ENCODE measurements at places on chromosomes 3 and 15.

DNA sequence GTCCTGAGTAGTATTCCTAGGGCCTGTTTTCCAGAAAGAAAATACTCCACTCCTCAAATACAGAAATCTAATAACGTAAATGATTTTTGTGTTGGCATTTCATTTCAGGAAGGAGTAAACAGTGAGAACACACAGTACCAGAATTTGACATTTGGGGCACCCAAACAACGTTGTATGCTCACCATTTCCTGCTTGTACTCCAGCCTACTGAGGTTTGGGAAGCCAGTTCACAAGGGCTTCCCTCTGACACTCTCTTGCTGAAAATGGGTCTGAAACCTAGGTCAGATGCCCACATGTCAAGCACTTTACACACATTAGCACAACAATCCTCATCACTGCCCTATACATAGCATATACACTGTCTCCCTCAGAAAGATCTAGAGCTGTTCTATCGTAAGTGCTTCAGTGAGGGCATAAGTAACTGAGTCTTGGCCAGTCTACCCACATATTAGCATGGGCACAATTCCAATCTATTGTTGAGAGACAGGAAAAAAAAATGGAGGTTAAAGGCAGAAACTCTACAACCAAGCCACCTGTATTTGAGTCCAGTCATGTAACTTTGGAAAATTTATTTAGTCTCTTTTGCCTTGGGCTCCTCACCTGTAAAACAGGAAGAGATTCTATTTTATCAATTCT is 43.5 kb upstream of the RSL24D1 start:
- DNase-seq = no peak

- DNase-seq = no peak
Observed at GRCh38 chr3:111143-112069, 85.2 kb upstream of the CHL1 start.

GRCh38 chr3:111521891-111522290 is 20.1 kb upstream of the CD96 start:
- no peak for DNase-seq

DNA sequence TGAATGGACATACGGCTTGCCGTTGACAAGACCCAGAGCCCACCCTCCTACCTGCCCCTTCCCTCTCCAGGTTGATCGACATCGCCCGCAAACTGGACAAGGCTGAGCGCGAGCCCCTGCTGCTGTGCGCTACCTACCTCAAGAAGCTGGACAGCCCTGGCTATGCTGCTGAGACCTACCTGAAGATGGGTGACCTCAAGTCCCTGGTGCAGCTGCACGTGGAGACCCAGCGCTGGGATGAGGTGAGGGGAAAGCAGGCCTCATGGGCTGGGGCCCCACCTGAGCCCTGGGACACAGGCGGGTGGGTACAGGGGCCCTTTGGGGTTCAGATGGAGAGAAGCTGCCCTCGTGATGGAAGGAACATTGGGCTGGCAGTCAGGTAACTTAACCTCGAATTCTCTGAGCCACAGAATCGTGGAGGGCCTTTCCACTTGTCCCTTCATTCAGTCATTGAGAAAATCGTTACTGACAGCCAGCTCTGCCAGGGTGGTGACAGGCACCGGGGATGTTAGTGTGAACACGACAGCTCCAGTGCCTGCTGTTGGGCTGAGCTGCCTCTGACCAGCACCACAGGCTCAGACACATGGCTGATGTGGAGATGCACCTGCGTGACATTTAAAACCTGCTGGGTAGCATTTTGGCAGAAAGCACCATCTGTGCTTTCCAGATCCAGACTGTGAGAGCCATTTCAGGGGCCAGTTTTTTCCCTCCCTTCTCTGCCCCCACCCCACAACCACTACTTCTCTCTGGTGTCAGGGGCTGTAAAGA is 25.6 kb upstream of the RHO start:
- no peak for DNase-seq

GRCh38 chr3:37143821-37144220 is 30.6 kb downstream of the LRRFIP2 start:
- no peak for DNase-seq

- DNase-seq = no peak
Observed at GRCh38 chr3:128424508-128425069, 42.1 kb downstream of the DNAJB8 start.

DNA sequence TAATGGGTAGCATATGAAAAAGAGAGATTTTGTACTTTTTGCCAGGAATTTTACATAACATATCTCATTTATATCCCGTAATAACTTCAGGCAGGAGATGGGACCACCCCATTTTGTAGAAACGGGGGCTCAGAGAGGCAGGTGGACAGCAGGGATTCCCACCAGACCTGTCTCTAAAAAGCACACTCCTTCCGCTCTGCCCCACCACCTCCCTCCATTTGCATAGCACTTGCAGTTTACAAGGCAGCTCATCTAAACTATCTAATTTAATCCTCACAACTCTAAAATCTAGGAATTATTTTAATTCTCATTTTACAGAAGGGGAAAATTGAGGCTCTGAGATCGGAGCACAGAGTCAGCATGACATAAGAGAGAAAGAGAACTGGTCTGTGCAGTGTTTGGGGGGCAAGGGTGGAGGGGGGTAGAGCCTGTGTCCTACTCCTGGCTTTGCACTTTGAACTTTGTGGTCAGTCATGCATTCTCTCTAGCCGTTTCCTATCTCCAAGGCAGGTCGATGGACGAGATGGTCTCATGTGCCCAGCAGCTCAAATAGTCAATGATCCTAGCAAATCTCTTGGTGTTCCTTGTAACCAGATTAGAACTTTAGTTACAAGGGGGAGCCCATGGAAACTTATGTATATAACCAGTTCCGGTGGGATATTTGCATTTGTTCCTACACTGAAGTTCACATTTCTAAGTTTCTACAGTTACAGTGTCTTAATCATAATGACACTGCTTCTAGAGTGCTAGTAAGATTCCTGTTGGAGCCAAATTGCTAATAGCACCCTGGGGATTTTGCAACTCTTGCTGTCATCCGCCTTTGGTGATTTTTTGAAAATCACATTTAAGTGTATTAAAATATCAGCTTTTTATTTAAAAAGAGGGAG is 18.6 kb downstream of the CRYGS start:
- no peak for DNase-seq

DNA sequence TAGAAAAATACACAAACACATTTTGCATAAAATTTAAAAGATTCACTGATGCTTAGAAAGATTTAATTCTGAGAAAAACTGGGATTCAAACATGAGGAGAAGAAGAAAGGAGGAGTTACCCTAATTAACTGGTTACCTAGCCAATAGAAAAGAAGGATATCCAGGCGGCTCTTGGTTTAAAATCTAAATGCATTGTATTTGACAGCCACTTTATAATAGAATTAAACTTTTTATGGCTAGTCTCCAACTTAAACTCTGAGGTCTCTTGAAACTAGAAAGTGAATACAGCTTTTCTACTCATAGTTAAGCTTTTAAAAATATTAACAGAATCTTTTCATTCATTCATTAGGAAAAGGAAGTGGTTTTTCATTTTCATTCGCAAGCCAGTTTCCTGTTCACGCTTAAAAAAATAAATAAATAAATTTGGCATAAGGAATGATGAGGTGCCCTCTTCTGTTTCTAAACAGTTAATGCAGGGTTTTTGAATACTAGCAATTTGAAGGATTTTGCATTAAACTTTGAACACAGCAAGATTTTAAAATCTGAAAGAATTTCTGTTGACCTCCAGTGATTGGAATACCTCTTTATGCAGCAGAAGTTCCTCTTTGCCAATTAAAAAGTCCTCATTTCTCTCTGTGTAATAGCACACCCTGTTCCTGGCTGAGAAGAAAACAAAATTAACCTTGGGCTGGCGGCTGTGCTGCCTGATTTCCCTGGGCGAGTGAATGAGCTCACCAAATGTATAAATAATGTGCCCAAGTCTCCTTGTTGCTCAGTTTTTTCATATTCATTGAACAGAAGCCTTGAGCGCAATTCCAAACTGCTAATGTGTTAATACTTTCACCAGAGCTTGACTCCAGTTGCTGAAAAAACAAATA is 105.1 kb downstream of the ZMAT3 start:
- no peak for DNase-seq

DNA sequence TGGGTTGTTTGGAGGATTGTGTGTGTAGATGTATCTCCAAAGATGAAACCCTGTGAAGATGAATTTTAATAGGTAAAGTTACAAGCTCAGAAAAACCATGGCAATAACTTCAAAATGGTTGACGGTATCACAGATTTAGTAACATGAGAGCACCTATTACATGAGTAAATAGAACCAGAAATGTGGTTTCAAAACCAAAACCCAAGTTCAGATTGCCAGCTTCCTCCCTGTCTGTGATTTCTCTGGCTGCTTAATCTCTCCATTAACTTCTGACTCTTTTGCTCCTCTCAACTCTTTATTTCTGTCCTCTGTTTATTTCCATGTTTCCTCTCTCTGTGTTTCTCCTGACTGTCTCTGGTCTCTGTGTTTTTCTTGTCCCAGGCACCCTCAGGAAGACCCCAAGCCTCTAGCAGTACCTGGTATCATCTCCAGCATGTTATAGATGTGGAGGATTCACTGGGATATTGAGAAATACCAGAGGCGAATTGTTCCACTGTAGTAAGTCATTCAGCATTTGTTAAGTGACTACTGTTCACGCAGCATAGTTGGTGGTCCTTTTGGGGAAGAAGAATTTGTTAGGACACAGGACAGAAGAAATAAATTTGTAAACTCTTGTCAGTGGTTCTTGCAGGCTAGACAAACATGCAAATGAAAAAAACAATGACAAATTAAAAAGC is 138.8 kb downstream of the BBX start:
- DNase-seq = no peak

GRCh38 chr3:1954632-1955031 is 144.0 kb upstream of the CNTN4 start:
- DNase-seq = no peak

DNA sequence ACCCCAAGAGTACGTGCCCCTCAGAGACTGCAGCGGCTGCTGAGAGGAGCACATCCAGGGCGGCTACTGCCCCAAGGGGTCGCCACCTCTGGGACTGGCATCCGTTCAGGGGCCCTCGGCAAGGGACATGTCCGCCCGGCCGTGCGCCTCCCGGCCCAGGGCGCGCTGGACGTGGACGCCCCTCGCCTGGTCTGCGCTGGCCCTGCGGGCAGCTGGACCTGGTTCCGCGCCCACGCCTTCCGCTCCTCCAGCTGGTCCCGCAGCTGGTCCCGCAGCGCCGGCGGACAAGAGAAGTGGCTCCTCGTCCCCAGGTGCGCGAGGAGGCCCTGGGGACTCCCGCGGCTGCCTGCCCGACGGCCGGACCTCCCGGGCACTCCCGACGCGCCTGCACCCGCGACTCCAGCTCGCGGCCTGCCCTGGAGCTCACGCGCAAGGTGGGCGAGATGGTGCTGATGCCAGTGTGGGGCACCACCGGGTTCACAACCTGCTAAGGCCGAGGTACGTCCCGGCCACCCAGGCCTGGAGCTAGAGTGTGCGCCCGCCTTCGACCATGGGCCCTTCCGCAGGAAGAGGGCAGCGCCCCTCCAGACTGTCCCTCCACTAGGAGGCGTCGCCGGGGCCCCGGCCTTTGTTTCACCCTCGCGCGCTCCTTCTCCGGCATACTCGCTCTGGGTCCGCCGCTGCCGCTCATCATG is 14.4 kb upstream of the GP9 start:
- DNase-seq = no peak

DNA sequence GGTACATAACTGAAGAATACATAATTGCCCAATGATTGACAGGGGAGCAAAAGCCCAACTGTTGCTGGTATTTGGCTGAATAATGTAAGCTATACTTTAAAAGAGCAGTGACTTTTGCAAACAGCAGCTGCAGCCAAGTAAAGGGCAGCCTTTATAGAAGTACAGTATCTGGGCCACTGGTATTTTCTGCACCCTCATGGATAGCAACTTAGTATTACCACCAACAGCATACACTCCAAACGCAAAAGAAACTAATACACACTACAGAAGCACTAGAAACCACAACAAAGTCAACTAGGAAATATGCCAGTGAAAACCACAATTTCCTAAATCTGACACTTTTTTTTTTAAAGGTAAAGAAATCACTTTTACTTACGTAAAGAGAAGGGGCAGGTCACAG is 206.1 kb downstream of the TIGIT start:
- DNase-seq = no peak

DNA sequence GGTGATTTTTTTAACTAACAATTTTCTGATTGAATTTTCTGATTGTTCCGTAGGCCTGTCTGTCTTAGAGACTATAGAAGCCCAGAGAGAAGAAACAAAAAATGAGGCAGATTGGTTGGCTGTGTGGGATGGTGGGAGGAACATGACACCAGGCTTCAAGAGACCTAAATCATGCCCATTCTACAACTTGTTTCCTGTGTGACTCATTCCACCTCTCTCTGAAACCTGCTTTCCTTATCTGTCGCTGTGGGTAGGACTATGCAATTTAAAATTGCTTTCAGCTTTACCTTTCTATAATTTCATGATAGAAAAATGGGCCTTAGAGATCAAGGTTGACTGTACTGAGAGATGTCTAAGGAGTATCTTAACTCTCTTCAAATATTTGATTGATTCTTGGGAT is 44.5 kb downstream of the OXNAD1 start:
- DNase-seq = no peak

DNA sequence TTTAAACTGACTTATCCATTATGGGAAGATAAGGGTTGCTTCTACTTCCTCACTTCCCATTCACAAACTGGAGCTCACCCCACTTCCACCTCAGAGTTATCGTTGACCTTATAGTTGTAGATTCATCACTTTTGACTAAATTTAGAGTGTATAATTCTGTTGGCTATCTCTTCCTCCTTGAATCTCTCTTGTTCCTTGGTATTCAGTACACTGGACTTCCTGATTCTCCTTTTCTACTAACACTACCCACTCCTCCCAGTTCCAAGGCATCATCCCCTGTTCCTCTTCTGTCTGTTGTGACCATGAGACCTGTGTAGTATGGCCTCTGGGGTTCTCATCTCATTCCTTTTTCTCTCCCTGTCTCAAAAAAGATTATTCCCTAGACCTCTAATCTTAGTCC is 5.9 kb upstream of the GPR87 start:
- no peak for DNase-seq

- DNase-seq = no peak
Observed at GRCh38 chr15:94700211-94700610, 468.9 kb downstream of the MCTP2 start.

DNA sequence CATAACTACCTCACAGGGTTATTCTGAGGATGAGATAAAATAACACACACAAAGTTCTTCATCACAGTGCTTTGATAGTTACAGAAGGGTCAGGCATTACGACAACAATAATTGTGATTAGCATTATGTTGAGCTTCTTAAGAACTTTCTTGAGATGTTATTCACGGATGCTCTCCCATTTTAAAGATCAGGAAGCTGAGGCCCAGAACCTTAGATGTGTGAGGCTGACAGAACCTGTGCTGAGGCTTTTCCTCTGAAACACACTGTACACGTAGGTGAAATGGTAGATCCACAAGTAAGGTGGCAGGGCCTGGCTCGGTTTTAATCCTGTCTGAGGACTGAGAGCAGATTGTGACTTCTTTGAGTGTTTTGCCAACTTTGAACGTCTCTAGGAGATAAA is 211.2 kb upstream of the BHLHE40 start:
- DNase-seq = no peak

DNA sequence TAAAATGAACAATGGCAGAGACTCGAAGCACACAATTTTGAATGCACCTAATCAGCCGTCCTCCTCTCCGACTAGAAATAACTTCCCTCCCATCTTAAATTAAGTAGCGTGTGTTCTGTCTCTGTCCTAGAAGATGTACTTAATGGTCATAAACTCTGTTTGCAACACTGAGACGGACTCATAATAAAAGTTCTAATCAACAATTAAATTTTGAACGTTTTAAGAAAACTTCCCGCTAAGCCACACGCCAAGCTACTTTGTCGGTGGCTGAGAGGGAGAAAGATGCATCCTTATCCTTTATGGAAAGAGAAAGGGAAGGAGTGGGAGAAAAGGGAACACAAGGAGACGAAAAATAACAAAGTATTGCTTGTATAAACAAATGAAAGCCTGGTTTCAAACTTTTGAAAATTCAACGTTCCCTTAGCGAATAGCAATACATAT is 989 bp downstream of the GNB4 start:
- DNase-seq = no peak
